ENCODE measurements at places on chromosomes 6 and 20.

DNA sequence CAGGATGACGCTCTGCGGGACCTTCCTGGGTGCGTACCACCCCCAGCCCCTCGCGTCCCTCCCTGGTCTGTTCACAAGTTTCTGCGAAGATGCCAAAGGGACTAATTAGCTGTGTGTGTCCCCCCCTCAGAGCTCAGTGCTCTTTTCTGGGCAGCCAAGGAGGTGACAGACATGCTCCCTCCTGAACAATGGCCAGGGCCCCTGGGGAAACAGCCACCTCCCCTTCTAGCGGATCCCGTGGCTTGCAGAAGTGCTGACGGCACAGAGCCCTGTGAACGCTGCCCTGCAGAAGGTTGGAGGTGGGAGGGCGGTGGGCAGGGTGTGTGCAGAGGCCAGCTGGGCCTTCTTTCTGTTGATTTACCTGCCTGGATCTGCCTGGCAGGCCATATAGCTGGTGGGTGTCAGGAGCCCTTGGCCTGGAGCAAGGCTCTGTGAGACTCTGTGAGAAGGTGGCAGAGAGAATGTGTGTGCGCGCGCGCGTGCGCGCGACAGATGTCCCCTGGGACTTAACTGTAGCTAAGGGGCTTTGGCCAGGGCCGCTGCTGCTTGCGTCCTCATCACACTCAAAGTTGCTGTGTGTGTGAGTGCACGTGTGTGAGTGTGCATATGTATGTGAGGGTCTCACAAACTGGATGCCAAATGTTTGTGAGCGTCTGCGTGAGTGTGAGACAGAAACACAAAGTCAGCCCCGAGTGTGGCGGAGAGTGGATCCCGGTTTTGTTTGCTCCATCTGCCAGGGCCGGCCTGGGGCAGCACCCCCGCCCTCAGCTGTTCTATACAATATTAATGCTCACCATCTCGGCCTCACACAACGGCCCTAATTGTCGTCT, 3.5 kb upstream of the MYT1 start:
- peak; percentile 76 for DNase-seq

DNA sequence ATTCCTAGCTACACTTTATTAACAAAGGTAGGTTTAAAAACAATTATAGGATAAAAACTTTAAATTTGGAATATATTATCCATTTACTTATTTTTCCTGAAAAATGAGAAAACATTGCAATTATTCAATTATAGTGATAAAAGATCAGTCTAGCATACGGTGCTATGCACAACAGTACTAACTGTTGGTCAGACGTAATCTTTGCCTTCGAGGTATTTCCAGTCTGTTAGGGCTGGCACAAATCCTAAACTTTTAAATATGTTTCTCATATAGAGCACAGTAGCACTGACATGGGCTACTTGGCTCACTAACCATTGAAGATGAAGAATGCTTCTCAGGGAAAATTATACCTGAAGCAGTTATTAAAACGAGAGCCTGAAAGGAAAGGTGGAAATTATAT, 214.8 kb downstream of the PRKN start:
- no peak for DNase-seq

- DNase-seq, result no peak
These were observed 55.8 kb downstream of the CDH22 start for GRCh38 chr20:46252352-46253091.

DNA sequence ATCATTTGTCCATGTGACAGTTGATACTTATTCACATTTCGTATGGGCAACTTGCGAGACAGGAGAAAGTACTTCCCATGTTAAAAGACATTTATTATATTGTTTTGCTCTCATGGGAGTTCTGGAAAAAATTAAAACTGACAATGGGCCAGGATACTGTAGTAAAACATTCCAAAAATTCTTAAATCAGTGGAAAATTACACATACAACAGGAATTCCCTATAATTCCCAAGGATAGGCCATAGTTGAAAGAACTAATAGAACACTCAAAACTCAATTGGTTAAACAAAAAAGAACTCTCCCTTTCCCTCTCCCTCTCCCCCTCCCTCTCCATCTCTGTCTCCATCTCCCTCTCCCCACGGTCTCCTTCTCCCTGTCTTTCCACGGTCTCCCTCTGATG, 19.4 kb upstream of the EIF2S2 start:
- DNase-seq, result no peak

- no peak for DNase-seq
These were observed 21.6 kb downstream of the MDGA1 start for GRCh38 chr6:37676071-37676470.
